Activated CD4-positive, alpha-beta T cell treated with anti-CD3 and anti-CD28 coated beads for 1 hour (primary cell): ENCODE measurements at places on chromosomes 11 and 22.

- DNase-seq = no peak
These were observed 247.1 kb downstream of the MIAT start for GRCh38 chr22:26904483-26904882.

DNA sequence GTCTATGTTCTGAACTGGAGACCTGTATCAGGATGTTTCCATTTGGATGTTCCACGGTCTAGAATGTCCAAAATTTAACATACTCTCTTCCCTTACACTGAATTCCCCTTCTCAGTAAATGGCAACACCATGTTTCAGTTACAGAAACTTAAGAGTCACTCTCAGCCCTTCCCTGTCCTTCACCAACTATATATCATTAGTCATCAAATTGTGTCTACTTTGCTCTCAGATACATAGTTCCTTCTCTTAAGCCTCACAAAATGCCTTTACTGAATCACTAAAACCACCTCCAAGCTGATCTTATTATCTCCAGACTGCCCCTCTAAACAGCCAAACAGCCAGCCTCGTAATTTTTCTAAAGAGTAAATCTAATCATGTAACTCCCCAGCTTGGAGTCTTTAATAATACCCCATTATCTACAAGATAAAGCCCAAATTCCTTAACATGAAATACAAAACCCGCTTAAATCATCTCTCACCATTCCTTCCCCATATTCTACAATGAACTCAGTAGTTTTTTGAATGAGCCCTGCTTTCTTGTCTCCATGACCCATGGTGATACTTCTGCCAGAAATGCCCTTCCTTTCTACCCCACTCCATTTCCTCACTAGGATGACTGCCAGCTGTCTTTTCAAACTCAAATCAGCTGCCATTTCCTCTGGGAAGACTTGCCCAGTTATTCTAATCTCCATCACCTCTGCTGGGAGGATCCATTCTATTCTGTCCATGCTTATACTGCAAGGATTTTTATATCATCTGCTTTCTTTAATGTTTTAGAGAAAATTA lies 102.7 kb upstream of the ARHGAP42 start:
- no peak for DNase-seq

DNA sequence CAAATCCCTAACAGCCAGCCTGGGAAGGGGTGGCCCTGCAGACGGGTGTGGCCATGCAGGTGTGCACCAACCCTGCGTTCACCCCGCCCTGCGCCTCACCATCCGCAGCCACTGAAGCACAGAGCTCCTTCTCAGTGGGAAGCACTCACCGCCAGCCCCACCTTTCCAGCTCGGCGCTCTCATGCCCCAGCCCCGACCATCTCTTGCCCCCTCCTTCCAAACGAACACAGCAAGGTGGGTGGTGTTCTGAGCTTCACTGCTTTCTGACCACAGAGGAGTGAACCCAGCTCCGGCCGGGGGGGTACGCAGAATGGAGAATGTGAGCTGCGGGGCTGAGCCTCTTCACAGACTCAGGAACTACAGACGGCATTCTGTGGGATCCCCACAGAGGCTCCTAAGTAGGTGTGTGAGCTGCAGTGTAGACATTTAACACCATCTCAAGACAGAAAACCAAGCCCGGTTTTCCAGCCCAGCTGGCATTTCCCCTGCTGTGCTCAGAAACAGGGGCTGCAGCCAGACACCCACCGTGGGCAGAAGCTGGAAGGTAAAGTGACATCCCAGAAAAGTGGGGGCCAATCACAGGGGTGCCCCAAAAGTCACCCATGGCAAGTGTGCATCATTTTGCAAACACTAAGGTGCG lies 88.4 kb upstream of the RTL6 start:
- no peak for DNase-seq

DNA sequence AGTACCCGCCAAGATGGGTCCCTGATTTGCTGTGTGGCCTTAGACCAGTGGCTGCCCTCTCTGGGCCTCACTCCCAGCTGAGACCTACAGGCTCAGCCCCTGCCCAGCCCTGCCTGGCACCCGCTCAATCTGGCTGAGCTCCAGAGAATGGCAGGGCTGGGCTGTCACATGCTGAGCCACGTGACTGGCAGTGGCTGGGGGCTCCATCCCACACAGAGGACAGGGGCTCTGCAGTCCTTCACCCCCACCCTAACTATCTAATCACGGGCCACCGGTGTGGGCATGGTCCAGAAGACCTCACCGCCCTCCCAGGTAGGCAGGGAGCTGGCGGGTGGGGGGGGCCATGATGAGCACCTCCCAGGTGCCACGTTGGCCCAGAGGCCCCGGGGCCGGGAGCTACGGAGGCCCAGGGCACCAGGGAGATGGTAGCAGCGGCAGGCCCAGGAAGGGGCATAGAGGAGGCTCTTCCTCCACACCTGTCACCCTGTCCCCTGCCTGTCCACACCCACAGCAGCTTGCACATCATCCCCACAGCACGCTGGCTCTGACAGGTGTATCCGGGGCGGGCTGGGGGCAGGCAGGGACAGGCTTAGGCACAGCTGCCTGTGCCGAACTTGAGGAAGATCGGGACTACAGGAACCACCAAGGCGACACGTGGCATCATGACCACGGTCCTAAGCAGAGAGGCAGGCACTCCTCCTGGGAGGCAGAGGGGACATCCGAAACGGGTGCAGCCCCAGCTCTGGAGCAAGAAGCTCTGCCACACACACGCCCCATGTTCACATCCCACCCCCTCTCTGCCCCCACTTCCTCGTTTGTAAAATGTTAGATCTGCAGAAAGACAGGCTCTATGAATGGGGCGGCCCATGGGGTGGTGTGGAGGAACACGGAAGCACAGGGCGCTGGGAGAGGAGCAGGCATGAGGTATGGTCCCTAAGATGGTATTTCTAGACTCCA lies 1.5 kb upstream of the ALDH3B1 start:
- no peak for DNase-seq

DNA sequence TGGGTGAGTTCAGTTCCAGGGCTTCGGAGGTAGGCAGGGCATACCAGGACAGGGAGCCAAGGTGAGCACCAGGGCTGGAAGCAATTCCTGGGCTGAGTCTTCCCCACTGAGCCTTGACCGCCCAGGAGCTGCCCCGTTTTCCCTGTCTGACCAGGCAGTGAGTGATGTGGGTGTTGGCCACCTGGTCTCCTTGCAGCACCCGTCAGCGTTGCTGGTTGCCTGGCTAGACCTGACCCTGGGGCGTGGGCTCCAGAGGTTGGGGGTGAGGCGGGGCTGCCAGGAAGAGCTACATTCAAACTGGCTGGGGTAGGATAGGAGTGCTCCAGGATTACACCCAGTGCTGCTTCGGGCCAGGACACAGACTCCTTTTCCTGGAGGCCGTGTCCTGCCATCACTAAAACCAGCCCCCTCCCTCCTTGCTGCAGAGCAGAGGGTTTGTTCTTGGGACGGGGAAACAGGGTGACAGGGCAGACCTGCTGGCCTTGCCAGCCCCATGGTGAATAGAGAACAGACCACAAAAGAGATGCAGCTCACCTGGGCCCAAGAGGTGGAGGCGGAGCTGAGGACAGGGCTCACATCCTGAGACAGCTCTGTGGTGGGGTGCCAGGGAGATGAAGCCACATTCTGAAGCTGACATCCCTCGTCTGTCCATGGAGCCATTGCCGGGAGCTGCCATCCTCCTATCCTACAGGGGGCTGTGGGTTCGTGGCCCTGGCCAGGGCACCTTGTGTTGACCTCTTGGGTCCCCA lies 14.2 kb downstream of the INCENP start:
- no peak for DNase-seq

GRCh38 chr22:45418056-45418769 lies 4.7 kb downstream of the RIBC2 start:
- no peak for DNase-seq

DNA sequence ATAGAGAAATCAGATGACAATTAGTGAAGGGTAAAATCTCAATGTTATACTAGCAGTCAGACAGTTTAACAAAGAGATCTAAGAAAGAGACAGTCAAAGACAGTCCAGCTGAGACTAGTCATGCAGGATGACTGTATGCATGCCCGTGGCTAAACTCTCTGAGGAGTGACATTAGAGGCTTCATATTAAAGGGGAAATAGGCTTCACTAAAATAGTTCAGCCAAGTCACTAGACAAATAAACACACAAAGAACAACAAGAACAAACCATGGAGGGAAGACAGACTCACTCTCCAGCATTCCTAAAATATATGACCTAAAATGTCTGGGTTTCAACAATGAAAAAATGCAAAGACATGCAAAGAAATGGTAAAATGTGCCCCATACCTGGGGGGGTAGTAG lies 18.6 kb upstream of the APLNR start:
- DNase-seq = no peak

DNA sequence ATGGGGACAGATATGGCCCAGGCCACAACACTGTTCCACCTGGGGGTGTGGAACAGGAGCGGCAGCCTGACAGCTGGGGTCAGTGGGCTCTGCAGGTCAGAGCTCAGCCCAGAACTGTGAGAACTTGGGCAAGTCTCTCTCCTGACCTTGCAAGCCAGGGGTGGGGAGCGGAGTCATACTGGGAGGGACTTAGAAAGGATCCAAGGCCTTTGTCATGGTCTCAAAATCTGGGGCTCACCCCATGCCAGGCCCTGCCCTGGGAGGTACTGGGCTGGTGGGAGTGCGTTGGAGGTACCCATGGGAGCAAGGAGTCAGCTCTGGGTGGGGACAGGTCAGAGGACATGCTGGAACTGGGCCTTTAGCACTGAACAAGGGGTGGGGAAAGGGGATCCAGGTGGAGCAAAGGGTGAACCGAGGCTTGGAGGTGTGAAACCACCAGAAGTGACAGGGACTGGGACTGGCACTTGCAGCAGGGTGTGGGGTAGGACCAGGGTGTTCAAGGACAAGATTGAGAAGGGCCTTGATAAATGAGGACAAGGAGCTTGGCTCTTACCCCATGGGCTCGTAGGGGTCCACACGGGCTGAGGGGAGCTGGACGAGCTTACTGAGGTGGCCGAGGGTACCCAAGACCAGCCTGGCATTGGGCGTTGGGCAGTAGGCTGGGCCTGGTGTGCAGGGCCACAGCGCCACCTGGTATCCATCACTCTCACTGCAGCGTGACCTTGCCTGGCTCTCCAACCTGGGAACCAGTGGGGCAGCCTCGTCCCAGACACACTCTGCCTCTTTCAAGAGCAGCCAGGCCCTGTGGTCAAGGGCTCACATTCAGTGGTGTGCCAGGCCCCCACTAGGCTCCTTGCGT lies 7.4 kb upstream of the PMM1 start:
- no peak for DNase-seq

DNA sequence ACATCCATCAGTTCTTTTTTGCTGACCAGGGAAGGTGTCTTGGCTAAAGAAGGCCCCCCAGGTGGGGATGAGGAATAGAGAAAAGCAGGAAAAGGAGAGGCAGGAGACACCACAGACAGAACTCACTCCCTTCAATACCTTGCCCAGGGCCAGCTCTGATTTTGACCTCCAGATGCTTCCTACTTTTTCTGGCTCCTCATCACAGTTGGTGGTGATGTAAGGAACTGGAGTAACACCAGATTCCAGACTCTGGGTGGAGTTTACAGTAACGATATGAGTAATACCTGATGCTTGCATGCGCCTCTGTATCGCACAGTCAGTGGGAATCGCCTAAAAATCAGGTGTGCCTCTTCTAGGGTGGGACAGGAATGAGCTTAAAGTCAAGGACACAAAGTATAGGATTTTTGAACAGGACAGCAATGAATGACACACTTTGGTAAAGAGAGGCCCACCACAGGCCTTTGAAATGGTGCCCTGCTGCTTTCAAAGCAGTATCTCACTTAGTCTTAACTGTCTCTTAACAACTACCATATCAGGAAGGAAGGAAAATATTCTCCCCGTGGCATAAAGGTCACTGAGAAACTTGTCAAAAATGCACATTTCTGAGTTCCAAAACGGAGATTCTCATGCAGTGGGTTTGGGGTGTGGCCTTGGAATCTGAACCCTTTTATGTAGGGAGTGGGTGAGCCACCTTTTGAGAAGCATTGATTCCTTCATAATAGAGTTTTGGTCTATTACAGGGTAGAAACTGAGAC lies 140.8 kb downstream of the SNX19 start:
- no peak for DNase-seq

DNA sequence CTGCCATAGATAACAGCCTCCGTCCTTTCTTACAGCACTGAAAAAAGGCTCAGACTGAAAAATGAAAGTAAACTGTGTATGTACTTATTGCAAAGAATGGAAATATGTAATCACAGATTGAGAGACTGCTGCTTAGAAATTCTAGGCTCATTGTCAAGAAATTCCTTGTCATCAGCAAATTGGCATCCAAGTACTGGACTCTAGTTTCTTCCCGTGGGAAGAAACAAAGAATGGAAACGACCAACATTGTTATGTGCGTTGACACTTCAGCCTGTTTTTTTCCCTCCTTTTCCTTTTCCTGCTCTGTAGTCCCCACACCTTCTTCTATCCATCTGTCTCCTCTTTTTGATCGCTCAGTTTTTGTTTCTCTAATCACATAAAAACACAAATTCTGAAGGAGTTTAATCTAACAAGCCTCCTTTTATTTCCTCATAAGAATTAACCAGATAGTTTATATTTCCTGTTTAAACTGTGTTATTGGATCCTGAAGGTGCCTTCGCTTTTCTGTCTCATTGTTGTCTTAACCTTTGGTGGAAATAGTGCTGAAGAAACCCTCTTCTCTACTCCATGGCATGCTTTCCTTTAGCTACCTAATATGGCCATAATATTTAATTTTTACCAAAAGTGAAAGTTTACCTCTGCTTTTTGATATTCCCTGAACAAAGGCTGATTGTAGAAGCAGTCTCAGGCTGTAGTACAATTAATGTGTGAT lies 20.0 kb upstream of the CASP12 start:
- no peak for DNase-seq

- no peak for DNase-seq
These were observed 20.7 kb downstream of the ELF5 start for GRCh38 chr11:34492806-34493414.

DNA sequence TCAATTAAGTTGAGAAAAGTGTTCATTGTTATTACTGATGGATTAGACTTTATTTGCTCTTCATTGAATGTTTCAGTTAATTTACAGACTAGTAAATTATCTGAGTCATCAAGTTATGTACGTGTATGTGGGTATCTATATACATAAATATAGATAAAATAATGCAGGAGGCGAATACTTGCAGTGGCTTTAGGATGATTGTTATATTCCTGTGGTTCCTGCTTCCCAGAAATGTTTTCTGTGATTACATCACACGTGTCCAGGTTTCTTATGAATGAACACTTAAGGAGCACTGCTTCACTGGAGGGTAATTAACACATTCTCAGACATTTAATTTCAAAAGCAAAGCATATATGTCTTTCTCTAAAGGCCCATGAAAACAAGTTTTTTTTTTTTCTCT lies 28.4 kb downstream of the YAP1 start:
- no peak for DNase-seq

DNA sequence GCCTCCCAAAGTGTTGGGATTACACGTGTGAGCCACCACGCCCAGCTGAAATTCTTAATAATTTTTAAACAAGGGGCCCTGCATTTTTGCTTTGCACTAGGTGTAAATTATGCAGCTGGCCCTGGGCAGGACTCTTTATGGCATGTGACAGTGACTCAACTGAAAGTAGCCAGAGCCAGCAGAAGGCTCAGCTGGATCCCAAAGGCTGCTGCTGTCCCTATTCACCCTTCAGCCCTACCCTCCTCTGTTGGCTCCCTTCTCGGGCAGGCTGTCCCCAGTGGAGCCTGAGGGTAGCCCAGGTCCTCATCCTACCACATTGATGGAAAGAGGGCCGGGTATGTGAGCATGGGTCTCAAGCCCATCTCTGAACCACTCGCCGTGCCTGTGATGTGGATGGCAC lies 45.6 kb downstream of the CD82 start:
- DNase-seq = no peak

- DNase-seq = no peak
These were observed 65.3 kb upstream of the MS4A8 start for GRCh38 chr11:60634126-60634525.
